Breast epithelium (tissue), 4 donors: ENCODE measurements at places on chromosomes 2 and 18. TPM values are rescaled to one million over a fixed set of nuclear protein-coding genes. Genes with fewer than 3 reads are reported as not detected.

Gene ZAP70
- 7.3 TPM for total RNA-seq

DNA sequence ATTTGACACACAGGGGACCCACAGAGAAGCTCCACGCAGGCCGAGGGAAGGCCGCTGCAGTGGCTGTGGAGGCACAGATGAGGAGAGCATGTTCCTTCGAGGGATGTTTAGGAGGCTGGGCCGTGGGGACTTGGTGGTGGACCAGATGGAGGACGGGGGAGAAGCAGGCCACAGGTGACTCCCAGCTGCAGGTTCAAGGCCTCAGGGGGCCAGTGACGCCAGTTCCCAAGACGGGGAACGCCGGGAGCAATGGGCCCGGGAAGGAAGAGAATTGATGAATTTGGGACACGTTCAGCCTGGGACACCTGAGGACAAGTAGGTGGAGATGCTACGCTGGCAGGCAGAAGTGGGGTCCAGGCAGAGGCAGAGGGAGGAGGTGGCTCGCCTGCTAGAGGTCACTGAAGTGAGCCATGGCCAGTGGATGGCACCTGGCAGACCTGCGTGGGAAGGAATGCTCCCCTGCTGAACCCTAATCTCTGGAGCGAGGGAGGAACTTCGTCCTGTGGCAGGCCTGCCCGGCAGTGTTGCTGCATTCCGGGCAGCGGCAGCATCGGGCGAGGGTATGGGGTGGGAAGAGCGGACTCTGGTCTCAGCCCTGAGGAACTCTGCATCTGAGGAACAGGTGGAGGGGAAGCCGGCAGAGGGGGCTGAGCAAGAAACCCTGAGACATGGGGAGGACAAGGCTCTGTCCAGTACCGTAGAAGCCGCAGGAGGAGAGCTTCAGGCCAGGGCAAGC lies 25.2 kb upstream of the HPCAL1 start:
- H3K27me3 ChIP-seq = no peaks in the 10 kb centered on the region
- no peak for DNase-seq
- H3K36me3 ChIP-seq = no peaks in the 10 kb centered on the region
- no peak overlapping the region for H3K4me3 ChIP-seq
- H3K27ac ChIP-seq = no peak overlapping the region

GRCh38 chr2:94923196-94923595 lies 52.0 kb downstream of the TEKT4 start:
- no peak for DNase-seq
- no peaks in the 10 kb centered on the region for H3K36me3 ChIP-seq

DNA sequence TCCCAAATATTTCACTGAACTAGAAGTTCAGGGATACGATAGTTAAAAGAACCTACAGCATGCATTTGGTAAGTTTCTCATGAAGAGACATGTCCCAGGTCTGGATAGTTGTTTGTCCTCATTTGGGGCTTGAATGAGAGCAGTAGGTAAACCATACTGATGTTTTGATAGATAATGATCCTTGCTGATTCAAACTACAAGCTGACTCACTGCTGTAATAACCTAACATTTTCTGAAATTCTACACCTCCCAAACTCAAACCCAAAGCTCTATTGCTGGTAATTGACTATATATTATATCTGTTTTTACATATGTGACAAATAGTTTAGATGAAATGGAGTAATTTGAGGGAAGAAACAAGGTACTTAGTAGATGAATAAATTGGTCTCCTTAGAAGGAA lies 154.1 kb upstream of the BOD1L2 start:
- no peaks in the 10 kb centered on the region for H3K36me3 ChIP-seq
- no peak overlapping the region for H3K4me3 ChIP-seq
- no peak for DNase-seq
- H3K4me1 ChIP-seq = no peaks in the 10 kb centered on the region

- H3K36me3 ChIP-seq = no peaks in the 10 kb centered on the region
- no peak overlapping the region for H3K27ac ChIP-seq
- DNase-seq = no peak
- H3K27me3 ChIP-seq = no peaks in the 10 kb centered on the region
- no peak overlapping the region for H3K4me3 ChIP-seq
- no peaks in the 10 kb centered on the region for H3K4me1 ChIP-seq
Measured at GRCh38 chr2:168700615-168701245, 101.7 kb upstream of the NOSTRIN start.

Gene SLC25A52
- 0.59 TPM for total RNA-seq

Gene SLC35G4
- not detected for total RNA-seq

DNA sequence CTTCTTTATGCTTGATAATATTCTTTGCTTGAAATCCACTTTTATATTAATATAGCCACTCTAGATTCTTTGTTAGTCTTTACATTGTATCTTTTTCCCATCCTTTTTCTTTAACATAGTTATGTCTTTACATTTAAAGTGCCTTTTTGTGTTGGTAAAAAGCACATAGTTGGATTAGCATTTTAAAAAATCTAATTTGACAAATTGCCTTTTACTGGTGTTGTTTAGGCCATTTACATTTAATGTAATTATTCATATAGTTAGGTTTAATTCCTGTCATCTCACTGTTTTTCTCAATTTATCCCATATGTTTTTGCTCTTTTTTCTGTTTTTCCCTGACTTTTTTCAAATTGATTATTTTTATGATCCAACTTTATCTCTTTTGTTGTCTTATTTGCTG lies 93.2 kb downstream of the BCL2L11 start:
- H3K4me3 ChIP-seq = no peak overlapping the region
- no peaks in the 10 kb centered on the region for H3K4me1 ChIP-seq
- no peaks in the 10 kb centered on the region for H3K36me3 ChIP-seq
- H3K27me3 ChIP-seq = no peaks in the 10 kb centered on the region
- H3K27ac ChIP-seq = no peak overlapping the region

Gene SPATA3
- total RNA-seq = not detected

DNA sequence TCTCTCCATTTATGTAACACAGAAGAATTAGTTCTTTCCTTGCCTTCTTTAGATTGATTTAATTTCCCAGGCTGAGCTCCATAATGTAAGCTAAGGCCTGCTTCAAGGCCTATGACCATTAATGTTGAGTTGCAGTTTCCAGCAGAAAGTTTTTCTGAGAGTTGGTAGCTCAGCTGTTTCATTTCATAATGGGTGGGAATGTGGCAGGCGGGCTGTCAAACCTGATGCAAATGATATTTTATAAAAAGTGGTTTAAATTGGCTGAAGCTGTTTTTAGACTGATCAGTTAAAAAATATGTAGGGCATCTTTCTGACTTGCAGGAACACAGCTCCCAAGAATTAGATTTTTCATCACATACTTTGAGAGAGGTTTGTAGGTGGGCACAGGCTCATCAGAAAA lies 40.4 kb upstream of the FSHR start:
- no peaks in the 10 kb centered on the region for H3K27me3 ChIP-seq
- no peaks in the 10 kb centered on the region for H3K4me1 ChIP-seq
- no peaks in the 10 kb centered on the region for H3K36me3 ChIP-seq
- DNase-seq = no peak
- H3K4me3 ChIP-seq = no peak overlapping the region

Gene NT5C1B
- total RNA-seq = not detected

GRCh38 chr2:18441583-18441982 lies 118.9 kb downstream of the RDH14 start:
- H3K36me3 ChIP-seq = no peaks in the 10 kb centered on the region
- H3K4me3 ChIP-seq = no peak overlapping the region
- H3K4me1 ChIP-seq = no peaks in the 10 kb centered on the region
